NCI-H748 treated with DMSO at 0.1 percent for 48 hours (cell line): ENCODE measurements at places on chromosomes 11 and 22.

DNA sequence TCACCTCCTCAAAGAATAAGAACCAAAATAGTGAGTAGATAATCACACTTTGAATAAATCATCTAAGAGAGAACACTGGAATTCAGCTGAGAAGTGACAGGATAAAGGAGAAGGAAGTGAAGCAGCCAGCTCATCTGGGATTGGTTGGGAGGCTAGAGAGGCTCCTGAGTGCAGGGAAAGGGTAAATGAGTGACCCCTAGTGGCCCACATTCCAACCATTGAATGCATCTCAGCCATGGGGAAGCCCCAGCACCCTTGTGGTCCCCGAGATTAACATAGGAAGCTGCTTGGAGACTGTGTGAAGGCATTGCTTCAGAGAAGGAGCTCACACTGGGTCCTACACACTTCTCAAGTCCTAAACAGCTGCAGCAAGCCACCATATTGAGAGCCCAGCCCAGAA, 82.3 kb downstream of the JRKL start:
- DNase-seq = no peak

DNA sequence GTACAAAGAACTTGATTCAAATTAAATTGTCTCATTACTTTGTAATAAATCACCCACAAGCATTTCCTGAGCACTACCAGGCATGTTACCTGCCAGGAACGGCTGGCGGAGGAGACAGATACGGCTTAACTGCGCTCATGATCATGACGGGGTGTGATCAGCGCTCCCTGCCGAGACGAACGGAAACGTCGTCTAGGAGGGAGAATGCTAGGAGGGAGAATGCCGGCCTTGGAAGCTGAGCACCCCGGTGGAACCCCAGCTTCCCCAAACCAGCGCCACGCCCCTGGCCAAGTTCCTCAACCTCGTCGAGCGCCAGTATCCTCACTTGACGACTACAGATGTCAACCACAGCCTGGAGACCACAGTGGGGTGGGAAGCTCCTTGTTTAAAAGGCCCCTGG, 272.8 kb downstream of the CTTN start:
- no peak for DNase-seq

DNA sequence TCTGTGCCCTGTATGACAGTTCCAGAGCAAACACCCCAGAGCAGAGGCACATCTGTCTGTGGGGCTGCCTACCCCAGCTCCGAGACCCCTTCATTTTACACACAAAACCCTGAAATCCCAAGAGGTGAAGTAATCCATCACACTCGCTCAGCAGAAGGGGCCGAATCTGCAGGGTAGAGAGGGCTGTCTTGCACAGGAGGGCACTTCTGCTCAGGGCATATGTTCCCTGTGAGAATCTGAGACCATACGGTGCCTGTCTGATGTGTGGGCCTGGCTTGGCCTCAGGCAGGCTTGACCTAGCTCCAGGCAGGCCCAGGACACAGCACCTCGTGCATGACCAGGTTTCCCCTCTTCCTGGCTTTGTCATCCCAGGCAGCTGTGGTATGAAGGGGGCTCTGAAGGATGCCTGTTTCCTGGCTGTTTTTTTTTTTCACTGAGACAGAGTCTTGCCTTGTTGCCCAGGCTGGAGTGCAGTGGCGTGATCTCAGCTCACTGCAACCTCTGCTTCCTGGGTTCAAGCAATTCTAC, 37.2 kb downstream of the GRIK4 start:
- no peak for DNase-seq

GRCh38 chr11:61524963-61525587, 16.5 kb downstream of the LRRC10B start:
- DNase-seq = no peak

GRCh38 chr11:48093795-48094642, 113.7 kb downstream of the PTPRJ start:
- DNase-seq = no peak

DNA sequence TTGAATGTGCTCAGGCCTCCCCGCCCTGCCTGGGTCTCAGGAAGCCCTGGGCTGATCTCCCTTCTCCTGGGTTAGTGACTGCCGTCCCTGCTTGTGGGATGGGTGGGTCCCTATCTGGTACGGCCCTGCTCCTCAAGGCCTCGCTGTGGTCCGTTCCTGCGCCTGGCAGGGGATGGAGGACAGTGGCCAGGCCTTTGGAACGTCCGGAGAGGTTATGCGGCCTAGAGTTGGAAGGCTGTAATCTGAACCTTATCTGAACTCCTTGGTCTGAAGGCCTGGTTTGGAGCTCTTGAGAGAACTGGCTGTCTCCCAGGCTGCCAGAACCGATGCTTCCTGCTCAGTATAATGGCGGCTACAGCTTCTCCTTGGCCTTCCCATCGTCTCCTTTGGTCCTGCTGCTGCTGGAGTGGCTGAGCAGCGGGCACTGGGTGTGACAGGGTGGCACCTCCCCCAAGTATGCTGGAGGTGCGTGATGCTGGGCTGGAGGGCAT, 72.8 kb downstream of the FLI1 start:
- no peak for DNase-seq

DNA sequence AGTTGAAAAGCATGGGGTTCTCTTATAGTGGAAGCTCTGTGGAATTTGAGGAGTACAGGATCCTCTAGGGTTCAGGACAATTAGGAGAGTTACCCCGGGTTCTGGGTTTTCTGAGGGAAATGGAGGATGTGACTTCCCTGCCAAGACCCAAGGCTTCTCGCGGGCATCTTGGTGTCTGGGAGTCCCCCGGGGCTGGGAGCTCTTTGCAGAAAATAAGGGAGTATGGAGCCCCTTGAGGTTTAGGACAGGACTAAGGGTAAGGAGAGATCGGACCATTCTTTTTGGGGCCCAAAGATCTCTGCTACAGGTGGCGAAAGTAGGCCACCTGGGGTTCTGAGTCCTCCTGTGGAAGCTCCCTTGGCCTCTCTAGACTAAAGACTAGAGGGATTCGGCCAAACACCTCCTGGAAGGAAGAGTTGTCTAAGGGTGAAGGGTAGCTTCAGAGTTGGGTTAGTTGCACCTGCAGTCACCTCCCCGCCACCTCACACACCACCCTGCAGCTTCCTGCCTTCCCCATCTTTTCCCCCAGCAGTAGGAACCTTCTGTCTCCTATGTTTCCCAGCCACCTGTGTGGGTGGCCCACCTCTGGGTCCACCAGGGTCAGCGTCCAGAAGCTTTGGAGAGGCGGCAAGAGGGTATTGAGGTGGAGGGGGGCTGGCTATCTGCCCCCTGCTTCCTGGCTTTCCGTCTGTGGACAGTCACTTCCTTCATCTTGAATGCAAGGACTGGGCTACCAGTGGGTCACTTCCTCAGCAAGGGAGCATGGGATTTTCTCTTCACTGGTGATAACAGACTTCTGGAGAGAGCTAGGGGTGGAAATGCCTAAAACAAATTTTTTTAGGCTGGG, 908 bp downstream of the LIMK2 start:
- no peak for DNase-seq

- DNase-seq = peak; percentile 90
Observed at GRCh38 chr11:63681321-63682065, at the start of gene RTN3. Gene RTN3 (plus strand): TSS chr11:63681500. CDS start chr11:63681637, 137 bp downstream.

DNA sequence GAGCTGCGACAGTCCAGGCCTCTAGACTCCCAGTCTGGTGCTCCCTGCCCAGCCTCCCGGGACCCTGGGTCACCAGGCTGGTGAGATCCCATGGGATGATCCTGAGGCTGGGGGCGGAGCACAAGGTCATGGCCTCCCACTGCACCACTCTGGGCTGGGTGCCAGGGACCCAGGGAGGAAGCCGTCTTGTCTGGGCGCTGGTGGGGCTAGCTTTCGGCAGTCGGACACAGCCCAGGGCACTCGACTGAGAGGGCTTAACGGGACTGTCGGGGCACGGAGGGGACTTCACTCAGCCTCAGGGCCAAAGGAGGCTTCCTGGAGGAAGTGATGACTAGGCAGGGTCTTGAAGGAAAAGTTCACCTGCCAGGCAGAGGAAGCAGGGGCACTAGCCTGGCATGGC, 39.0 kb downstream of the ZC3H7B start:
- DNase-seq = no peak

- DNase-seq = no peak
Observed at GRCh38 chr11:6568191-6568918, 35.1 kb downstream of the RRP8 start.

- DNase-seq = no peak
Observed at GRCh38 chr11:118398791-118399559, 2.4 kb upstream of the ATP5MG start.

GRCh38 chr22:42258126-42258525, 12.3 kb downstream of the TCF20 start:
- no peak for DNase-seq

- no peak for DNase-seq
Observed at GRCh38 chr11:7484645-7485044, 661 bp upstream of the OLFML1 start.

- no peak for DNase-seq
Observed at GRCh38 chr22:42299586-42300258, 29.3 kb upstream of the TCF20 start.

DNA sequence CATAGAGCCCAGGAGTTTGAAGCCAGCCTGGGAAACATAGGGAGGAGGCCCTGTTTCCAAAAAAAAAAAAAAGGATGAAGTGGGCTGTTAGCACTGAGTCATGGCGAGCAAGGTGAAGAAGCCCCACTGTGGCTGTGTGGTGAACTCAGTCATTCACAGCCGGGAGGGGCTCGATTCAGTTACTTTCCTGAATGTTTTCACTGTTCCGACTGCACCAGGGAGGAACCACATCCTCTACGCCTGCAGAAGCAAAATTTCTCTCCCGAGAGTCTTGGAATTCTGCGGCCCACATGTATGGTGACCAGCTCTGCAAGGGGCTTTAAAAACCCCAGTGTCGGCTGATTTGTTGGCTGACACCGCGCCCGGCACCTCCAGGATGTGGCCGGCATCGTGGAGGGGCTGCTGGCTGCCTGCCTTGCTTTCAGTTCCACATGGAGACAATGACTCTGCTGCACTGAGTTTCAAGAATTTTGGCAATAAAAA, 27.8 kb upstream of the GRAMD4 start:
- DNase-seq = no peak

DNA sequence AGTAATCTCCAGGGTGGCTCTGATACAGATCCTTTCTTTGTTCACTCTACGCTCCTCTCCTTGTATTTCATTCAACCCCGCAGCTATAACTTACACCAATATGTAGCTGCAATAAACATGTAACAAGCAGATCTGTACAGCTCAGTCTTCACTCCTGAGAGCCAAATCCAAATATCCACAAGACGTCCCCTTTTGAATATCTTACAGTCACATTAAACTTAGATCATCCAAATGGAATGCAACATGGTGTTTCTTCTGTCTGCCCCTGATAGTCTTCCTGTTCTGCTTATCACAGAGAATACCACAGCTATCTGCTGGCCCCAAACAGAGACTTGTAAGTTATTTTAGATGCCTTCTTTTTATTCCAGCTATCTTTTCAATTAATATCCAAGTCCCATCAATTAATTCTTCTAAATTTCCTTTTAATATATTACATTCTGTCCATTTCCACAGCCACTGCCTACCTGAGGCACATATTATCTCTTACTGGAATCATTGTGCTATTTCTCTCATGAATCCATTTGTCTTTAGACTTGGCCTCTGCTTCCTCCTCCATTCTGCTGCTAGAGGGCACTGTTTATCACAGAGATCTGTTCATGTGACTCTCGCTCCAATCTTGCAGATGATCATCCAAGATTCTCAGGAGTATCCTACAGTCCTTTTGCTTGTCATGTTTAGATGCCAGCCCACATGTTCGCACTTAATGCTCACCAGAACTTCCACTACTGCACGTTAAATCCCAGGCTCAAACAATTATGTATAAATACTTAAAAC, 908.6 kb downstream of the NTM start:
- DNase-seq = peak; percentile 35

GRCh38 chr22:45881524-45881875, 95.5 kb downstream of the WNT7B start:
- DNase-seq = no peak

DNA sequence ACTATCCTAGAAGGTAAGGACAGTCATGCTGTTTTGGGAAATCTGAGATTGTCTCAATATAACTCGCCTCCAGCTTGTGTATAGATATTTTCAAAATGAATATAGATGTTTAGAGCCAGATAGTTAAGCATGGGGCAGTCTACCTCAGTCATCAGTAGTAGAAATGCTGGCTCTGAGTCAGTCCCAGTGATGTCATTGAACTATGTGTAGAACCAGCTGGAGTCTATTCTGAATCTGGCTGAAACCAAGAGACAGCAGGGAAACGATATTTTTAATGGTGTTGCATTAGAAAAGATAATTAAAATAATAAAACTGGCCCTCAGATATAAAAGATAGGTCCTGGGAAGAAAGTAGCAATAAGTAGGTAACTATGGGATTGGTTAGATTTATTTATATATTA, 25.9 kb downstream of the PIWIL4 start:
- DNase-seq = no peak

GRCh38 chr11:107956543-107956942, 28.3 kb downstream of the RAB39A start:
- no peak for DNase-seq

GRCh38 chr11:16511116-16512114, 155.1 kb upstream of the SOX6 start:
- DNase-seq = peak; percentile 29

- DNase-seq = peak; percentile 58
Observed at GRCh38 chr11:132941024-132941646, 591.2 kb downstream of the OPCML start.

- DNase-seq = no peak
Observed at GRCh38 chr11:17828311-17828751, 93.8 kb downstream of the KCNC1 start.

GRCh38 chr11:126158054-126158791, 53.2 kb downstream of the RPUSD4 start:
- no peak for DNase-seq

DNA sequence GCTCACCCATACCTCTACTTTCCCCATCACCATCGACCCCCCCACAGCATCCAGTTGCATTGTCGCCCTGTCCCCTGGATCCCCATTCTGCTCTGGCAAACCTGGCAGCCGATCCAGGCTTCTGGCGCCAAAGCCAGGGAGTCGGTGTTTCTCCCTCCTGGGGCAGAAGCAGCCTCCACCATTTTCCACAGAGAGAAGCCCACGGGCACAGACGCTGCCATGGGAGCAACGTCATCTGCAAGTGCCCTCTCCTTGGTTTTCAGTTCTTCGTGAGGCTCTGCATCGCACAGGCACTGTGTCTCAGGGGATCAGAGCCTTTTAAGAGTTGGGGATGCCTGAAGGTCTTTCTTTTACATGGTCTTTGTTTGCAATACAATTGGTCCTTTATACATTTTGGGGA, 2.3 kb downstream of the YPEL4 start:
- no peak for DNase-seq

DNA sequence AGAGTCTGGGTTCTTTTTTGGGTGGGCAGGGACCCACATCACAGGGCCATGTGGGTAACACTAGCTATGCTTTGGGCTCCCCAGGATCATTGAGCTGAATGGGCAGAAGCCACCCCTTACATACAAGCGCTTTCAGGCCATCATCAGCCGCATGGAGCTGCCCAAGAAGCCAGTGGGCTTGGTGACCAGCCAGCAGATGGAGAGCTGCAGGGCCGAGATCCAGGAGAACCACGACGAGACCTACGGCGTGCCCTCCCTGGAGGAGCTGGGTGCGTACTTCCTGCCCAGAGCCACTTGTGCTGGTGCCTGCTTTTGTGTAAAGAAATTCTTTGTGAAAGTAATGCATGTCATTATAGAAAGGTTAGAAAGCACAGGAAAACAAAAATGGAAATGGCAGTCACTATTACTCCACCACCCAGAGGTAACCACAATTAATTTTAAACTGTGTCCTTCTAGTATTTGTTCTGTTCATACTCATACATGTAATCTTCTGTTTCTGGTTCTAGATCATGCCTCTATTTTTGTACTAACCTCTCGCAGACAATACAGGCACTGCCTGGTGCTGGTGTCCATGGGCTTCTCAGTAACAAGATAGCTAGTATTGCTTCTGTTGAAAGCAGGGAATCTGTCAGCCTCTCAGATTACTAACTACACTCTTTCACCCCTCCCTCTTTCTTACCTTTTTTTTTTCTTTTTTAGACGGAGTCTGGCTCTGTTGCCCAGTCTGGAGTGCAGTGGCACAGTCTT, 13.7 kb downstream of the CRY2 start:
- no peak for DNase-seq
